ENCODE measurements at places on chromosomes 16 and 17. TPM values are rescaled to one million over a fixed set of nuclear protein-coding genes. Genes with fewer than 3 reads are reported as not detected.

DNA sequence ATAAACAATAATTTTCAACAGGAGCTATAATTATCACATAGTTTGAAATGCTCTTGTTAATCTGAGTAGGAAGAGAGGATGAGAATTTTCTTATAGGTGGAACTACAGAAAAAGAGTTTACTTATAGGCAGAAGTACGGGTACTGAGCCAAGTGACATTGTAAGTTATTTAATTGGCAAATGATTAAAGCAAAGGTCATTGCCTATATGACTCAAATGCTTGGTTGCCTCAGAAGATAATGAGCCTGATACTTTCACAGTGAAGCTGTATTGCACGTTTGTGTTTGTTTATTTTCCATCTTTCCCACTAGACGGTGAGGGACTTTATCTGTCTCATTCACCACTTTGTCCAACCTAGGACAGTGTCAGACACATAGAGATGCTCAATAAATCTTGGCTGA, 749.3 kb downstream of the MAF start:
- no peak for DNase-seq

GRCh38 chr16:89404561-89404960, 85.8 kb downstream of the ANKRD11 start:
- no peak for DNase-seq

DNA sequence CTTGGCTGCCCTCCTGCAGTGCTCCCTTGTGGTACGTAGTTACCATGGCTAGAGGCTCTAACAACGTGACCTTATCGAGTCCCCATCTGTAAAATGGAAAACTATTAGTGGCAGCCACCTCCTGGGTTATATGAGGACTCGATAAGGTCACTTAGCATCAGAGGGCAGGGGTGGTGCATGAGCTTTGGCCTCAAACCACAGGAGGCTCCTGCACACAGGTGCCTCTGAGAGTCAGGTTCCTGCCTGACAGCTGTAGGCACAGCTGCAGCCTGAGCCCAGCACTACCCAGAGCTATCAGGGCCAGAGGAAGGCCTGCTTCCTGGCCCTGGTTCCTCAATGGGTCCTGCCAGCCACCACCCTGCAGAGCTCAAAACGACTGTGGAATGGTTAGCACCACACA, 57.2 kb upstream of the SEC14L1 start:
- no peak for DNase-seq

DNA sequence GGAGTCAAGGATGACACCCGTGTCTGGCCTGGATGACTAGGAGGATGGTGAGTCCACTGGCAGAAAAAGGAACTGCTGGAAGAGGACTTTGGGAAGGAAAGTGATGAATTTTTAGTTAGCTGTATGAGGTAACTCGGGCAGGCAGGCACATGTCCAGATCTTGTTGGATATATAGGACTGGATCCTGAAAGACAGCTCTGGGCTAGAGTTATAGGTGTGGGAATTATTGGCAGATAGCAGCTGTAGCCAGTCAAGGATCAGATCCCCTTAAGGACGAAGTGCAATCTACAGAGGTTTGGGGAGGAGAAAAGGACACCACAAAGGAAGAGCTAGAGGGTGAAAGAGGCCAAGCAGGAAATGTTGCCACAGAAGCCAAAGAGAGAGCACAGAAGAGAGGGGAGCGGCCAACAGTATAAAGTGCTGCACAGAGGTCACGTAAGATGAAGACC, 10.1 kb downstream of the CYB5D1 start:
- DNase-seq, result no peak

Gene SOST
- not detected for total RNA-seq

Gene PRKCA
- total RNA-seq, result 19.8 TPM

Gene C17orf78
- total RNA-seq, result not detected

Gene MARCHF10
- not detected for total RNA-seq
